Inflammatory macrophage treated with lipopolysaccharide for 1 hour (primary cell): ENCODE measurements at places on chromosomes 16 and 17.
A peak's percentile ranks its signal among the peaks of the same experiment; 100 is the strongest.

DNA sequence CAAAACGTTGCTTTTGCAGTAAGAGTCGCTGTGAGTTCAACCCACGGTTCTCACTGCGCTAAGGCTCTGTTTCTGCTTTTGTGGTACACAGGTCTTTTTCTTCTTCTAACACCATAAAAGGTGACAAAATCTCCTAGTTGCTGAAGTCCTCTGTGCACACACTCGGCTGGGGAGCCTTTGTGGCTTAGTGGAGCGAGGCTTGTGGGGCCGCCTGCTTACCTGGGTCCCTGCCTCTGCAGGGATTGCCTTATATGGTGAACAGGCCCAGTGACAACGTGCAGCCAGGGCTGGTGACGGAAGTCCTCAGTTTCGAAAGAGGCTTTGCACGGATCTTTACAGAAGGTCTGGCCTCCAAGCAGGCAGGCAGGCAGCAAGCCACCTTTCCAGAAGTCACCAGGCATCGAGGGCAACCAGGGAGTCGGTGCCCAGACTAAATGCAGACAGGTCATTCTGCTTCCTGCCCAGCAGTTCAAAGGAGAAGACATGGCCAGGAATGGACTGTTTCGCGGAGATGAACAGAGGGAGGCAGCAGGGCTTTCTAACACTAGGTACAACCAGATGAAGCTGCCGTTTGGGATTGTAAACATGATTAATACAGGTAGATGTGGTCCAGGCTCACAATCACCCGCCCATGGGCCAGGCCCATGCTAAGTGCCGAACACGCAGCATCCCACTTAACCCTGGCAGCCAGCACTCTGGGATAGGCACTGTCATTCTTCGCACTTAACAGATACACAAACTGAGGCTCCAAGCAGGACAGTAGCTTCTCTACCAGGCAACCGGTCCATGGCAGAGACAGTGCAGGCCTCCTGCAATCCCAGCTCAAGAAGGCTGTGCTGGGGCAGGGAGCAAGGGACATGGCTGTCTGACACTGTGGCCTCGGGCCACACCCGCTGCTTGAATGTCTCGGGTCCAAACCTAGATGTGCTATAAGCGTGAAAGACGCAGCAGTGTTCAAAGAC, 10.7 kb upstream of the MEAK7 start:
- DNase-seq: peak; percentile 41

DNA sequence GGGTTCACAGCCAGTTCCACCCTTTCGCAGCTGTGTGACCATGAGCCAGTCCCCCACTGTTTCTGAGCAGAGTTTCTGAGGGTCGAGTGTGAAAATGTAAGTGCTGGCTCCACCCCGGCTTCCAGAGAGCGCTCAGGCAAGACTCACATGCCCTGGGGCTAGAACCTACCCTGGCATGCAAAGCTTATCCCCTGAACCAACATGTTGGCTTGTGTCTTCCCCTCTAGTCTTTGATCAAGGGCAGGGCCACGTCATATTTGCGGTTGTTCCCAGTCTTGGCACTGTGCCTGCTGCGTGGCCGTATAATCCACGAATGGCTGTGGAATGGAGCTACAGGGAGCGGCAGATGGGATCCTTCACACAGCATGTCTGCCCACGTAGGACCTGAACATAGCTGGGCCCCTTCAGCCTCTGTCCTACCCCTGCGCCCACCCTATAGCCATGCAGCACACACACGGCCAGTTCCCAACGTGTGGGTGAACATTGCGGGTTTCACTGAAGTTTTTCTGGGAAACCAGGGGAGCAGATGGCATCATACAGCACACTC, 84.8 kb downstream of the MRM1 start:
- no peak for DNase-seq

- DNase-seq: no peak
Measured at GRCh38 chr17:34390649-34391048, 27.6 kb upstream of the CCL1 start.

DNA sequence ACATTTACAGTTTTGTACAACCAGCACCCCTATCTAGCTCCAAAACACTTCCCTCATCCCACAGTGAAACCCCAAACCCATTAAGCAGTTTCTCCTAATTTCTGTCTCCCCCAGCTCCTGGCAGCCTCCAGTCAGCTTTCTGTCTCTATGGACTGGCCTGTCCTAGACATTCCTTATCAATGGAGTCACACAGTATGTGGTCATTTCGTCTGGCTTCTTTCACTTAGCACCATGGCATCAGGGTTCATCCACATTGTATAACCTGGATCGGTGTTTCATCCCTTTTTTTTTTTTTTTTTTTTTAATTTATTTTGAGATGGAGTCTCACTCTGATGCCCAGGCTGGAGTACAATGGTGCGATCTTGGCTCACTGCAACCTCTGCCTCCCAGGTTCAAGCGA, 68.5 kb downstream of the ZDHHC7 start:
- no peak for DNase-seq

GRCh38 chr17:2125013-2125535, 70.2 kb downstream of the HIC1 start:
- no peak for DNase-seq

- DNase-seq: no peak
Measured at GRCh38 chr16:13153696-13154095, 252.3 kb downstream of the SHISA9 start.

DNA sequence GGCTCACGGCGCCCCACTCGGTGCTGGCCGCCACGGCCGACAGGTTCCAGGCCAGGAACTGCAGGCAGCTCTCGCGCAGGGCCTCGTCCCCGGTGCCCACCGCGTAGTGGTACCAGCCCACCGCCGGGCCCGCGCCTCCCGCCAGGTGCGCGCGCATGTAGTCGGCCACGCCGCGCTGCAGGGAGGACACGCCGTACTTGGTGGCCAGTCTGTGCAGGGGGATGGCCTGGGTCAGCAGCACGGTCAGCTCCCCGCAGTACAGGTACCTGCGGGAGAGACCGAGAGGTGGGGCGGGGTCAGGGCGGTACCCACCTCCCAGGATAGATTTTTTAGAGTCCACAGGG, 4.2 kb downstream of the BTBD17 start:
- DNase-seq: no peak

GRCh38 chr17:41144846-41145245, 4.5 kb upstream of the KRTAP4-6 start:
- no peak for DNase-seq

DNA sequence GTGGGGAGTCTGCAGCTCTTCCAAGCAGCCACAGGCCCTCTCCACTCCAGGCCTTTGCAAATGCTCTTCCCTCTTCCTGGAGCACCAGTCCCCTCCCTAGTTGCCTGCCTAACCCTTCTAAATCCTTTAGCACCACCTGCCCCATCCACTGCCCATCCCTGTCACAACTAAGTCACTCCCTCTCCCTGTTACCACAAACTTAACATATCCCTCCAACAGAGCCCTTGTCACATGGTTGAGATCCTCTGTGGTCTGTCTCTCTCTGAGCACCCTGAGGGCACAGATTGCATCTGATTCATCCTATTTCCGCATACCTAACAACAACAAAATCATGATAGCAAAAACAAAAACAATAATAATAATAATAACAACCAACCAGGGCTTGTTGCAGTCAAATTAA, 11.0 kb upstream of the BEAN1 start:
- no peak for DNase-seq
